ENCODE measurements at places on chromosomes 6 and 20. TPM values are rescaled to one million over a fixed set of nuclear protein-coding genes. Genes with fewer than 3 reads are reported as not detected.

The KCNK5 gene
- total RNA-seq, result 44.3 TPM

The TMEM244 gene
- not detected for total RNA-seq

DNA sequence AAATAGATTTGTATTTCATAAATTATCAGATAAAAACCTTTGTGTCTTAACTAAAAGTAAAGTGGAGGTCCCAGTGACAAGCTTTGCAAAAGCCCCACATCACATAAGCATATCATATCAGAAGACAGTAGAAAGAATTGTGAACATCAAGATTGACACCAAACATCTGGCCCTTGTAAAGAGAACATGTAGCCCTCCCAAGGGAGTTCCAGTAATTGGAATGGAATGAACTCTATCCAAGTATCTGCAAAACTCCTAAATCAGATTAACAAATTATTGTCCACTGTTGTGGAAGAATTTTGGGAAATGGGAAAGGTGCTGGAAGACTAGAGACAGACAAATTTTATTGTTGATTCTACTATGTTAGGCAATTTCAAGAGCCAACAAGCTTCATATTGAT lies 268.8 kb downstream of the KCNQ5 start:
- no peaks in the 10 kb centered on the region for H3K36me3 ChIP-seq
- no peaks in the 10 kb centered on the region for H3K4me1 ChIP-seq
- H3K27ac ChIP-seq, result no peak overlapping the region
- H3K27me3 ChIP-seq, result no peaks in the 10 kb centered on the region
- no peak overlapping the region for H3K4me3 ChIP-seq

DNA sequence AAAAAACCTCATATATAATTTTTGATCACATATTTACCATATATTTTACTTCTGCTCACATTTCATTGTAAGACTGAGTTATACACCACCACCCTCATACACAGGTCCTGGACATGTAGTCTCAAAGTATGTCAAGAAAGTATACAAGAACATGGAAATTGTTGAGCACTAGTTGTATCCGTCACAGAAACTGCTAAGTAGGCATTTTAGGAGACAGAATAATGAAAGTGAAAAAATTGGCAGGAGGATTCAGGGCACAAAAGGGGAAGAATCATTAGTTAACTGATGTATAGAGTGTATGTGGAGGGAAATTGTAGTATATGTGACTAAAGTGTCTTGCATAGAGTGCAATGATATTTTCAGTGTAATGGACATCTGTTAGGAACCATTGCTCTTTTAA lies 458.8 kb downstream of the TFAP2B start:
- H3K4me3 ChIP-seq, result no peak overlapping the region
- no peak overlapping the region for H3K27ac ChIP-seq
- no peaks in the 10 kb centered on the region for H3K4me1 ChIP-seq
- H3K27me3 ChIP-seq, result no peaks in the 10 kb centered on the region
- no peaks in the 10 kb centered on the region for H3K36me3 ChIP-seq

GRCh38 chr20:48003021-48003420 lies 217.7 kb upstream of the SULF2 start:
- H3K36me3 ChIP-seq, result no peaks in the 10 kb centered on the region
- no peak for DNase-seq
- no peaks in the 10 kb centered on the region for H3K4me1 ChIP-seq
- H3K27ac ChIP-seq, result no peak overlapping the region
- no peaks in the 10 kb centered on the region for H3K27me3 ChIP-seq

- no peak overlapping the region for H3K27ac ChIP-seq
- H3K27me3 ChIP-seq, result no peaks in the 10 kb centered on the region
- H3K4me3 ChIP-seq, result no peak overlapping the region
- DNase-seq, result no peak
- H3K36me3 ChIP-seq, result no peaks in the 10 kb centered on the region
- H3K4me1 ChIP-seq, result no peaks in the 10 kb centered on the region
Measured at GRCh38 chr20:42945234-42945994, 244.3 kb downstream of the PTPRT start.

DNA sequence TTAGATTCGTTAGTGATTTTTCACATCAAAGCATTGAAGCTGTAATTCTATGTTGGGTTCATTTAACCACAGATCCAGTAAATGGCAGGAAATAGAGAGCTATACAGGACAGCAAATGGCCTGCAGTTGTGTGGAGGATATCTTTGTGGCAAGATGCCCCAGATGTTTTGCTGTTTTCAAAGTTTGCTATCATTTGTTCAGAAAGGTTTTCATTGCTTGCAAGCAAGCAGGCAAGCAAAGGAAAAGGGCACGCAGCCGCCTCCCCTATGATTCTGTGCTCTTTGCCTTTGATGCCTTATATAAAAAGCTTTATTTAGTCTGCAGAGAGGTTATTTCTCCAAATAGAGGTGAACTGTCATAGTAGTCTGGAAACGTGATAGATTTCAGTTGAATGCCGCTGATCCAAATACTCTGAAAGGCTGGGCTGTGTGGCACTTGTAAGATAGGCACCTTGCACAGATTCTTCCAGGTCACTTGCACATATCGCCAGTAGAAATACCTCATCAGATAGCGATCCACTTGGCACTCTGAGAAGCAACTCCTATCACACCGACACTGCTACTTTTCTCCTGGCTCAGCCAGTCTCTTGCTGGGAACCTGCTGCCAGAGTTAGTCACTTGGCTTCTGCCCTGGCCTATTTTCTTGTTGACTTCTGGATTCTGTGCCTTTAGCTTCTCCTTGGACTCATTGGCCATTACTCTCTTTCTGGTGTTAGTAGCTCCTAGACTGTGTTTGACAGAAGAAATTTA lies 66.4 kb downstream of the UTRN start:
- H3K27ac ChIP-seq, result no peak overlapping the region
- H3K36me3 ChIP-seq, result no peaks in the 10 kb centered on the region
- H3K4me1 ChIP-seq, result no peaks in the 10 kb centered on the region
- H3K27me3 ChIP-seq, result no peaks in the 10 kb centered on the region
- H3K4me3 ChIP-seq, result no peak overlapping the region

- DNase-seq, result no peak
- no peaks in the 10 kb centered on the region for H3K36me3 ChIP-seq
- H3K27ac ChIP-seq, result no peak overlapping the region
- no peaks in the 10 kb centered on the region for H3K4me1 ChIP-seq
Measured at GRCh38 chr6:135159531-135159930, 21.6 kb upstream of the MYB start.
